Fibroblast of lung (primary cell): ENCODE measurements at places on chromosomes 7 and 10.
A peak's percentile ranks its signal among the peaks of the same experiment; 100 is the strongest.

DNA sequence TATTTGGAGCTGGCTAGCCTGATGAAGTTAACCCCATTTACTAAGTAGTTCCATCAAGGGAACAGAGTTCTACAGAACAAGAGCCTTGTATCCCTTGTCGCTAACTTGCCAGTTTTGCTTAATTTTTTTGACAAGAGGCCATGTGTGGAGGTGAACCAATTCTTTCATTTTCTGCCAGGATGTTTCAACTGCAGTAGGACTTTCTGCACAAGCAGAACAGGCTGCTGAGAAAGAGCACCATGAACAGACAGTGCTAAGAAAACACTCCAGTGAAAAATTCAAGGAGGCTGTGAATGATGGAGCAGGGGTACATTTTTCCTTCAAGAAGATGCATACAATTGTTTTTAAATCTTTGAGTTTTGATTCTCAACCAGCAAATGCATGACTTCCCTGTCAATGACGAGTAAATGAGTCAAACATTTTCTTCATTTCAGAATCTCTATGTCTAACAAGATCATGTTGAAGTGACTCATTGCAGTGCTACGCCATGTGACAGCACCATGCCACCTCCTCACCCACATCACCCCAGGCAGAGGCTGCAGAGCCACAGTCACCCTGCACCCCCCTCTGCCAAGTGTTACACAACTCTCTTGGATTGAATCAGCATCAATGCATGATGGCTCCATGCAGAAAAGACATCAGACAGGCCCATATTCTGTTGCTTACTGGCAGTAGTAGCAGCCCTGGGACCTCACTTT lies 193.1 kb downstream of the COBL start:
- no peak overlapping the region for H3K4me3 ChIP-seq
- H3K36me3 ChIP-seq, result no peaks in the 10 kb centered on the region
- peak overlapping the region; percentile 55 for H3K27ac ChIP-seq
- H3K4me1 ChIP-seq, result peaks cover 9% of the 10 kb centered on the region
- peak; percentile 83 for DNase-seq
- H3K27me3 ChIP-seq, result no peaks in the 10 kb centered on the region

DNA sequence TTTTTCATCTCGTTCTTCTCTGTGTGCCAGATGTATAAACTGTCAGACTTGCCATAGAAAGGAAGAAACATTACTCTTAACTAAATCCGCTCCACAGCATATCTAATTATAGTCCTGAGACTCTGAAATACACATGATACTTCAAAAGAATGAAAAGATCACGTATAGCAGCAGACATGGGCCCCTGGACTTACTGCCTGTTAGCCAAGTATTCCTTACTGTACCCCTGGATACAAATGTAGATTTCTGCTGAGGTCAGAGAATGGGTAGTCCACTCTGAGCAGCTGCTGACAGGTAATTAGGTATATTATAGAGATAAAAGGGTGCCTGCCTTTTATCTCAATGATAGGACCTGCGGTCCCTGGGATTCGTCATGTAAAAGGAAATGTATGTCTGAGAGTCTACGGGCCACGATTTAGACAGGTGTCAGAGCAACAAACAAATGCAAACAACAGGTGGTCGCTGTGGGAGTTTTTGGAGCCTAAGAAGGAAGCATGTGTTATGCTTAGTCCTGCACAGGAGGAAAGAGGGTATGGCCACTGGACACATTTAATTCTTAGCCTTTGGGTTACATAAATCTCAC lies 69.4 kb downstream of the VOPP1 start:
- no peak overlapping the region for H3K4me3 ChIP-seq
- DNase-seq, result no peak
- H3K36me3 ChIP-seq, result no peaks in the 10 kb centered on the region
- H3K27me3 ChIP-seq, result no peaks in the 10 kb centered on the region

DNA sequence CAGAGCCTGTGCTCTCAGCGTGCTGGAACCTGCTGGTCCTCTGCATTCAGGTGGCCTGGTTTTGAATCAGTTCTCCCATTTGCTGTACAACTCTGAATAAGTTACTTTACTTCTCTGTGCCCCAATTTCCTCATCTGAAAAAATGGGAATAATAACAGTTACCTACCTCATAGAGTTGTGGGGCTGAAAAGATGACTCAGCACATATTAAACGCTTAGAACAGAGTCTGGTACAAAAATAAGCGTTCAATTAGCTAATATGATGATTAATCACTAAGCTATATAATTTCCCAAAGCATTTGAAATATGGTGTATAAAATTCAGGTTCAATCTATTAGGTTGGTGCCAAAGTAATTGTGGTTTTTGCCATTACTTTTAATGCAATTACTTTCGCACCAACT lies 259.1 kb downstream of the PRPF18 start:
- H3K36me3 ChIP-seq, result peaks cover 2% of the 10 kb centered on the region
- DNase-seq, result no peak
- H3K4me1 ChIP-seq, result peaks cover 2% of the 10 kb centered on the region
- H3K27me3 ChIP-seq, result no peaks in the 10 kb centered on the region

- H3K27me3 ChIP-seq, result no peaks in the 10 kb centered on the region
- no peak overlapping the region for H3K27ac ChIP-seq
- no peak for DNase-seq
- H3K36me3 ChIP-seq, result no peaks in the 10 kb centered on the region
- H3K4me3 ChIP-seq, result no peak overlapping the region
- no peaks in the 10 kb centered on the region for H3K4me1 ChIP-seq
These were observed 18.7 kb upstream of the ARID5B start for GRCh38 chr10:61882621-61883370.

DNA sequence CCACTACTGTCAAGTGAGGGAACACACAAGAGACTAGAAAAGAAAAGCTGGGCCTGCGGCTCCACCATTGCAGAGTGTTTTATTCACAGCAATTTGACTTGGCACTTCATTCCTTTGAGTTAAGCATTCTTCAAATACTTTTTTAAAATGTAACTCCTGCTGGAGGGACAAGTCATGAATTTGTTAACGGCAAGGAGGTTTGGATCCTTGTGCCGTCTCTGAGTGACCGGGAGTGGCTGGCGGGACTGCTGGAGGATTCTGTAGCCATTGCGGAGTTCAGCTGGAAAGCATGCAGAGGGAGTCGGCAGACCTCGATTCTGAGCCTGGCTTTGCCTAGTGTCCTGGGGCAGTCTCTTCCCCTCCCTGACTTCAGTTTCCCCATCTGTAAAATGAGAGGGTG lies 9.8 kb downstream of the HSPA12A start:
- no peaks in the 10 kb centered on the region for H3K36me3 ChIP-seq
- H3K4me1 ChIP-seq, result peaks cover 8% of the 10 kb centered on the region
- H3K4me3 ChIP-seq, result no peak overlapping the region
- H3K27me3 ChIP-seq, result no peaks in the 10 kb centered on the region
- H3K27ac ChIP-seq, result peak overlapping the region; percentile 81

GRCh38 chr10:25843551-25844170 lies 90.4 kb upstream of the MYO3A start:
- H3K27me3 ChIP-seq, result no peaks in the 10 kb centered on the region
- no peak for DNase-seq
- no peak overlapping the region for H3K27ac ChIP-seq

GRCh38 chr10:131973160-131973951 lies 8.4 kb downstream of the BNIP3 start:
- H3K27me3 ChIP-seq, result no peaks in the 10 kb centered on the region
- DNase-seq, result no peak
- H3K4me1 ChIP-seq, result no peaks in the 10 kb centered on the region
- no peak overlapping the region for H3K4me3 ChIP-seq
- H3K27ac ChIP-seq, result no peak overlapping the region
- H3K36me3 ChIP-seq, result peaks cover 18% of the 10 kb centered on the region

GRCh38 chr10:111481866-111482265 lies 405.0 kb downstream of the ADRA2A start:
- no peak overlapping the region for H3K27ac ChIP-seq
- H3K27me3 ChIP-seq, result no peaks in the 10 kb centered on the region
- no peaks in the 10 kb centered on the region for H3K36me3 ChIP-seq
- no peaks in the 10 kb centered on the region for H3K4me1 ChIP-seq
- no peak for DNase-seq

- peak; percentile 43 for DNase-seq
- H3K4me1 ChIP-seq, result peaks cover 2% of the 10 kb centered on the region
- no peaks in the 10 kb centered on the region for H3K27me3 ChIP-seq
- no peak overlapping the region for H3K4me3 ChIP-seq
- H3K27ac ChIP-seq, result no peak overlapping the region
These were observed 80.4 kb downstream of the SEMA3A start for GRCh38 chr7:84113906-84114850.
